ENCODE measurements at places on chromosomes 11 and 22.

GRCh38 chr22:22759889-22760546 is 115.6 kb downstream of the GGTLC2 start:
- no peak for DNase-seq

- DNase-seq, result no peak
Measured at GRCh38 chr11:102204174-102204573, 93.9 kb downstream of the YAP1 start.

GRCh38 chr11:67268081-67268961 is 2.0 kb downstream of the GRK2 start:
- DNase-seq, result peak; percentile 75

DNA sequence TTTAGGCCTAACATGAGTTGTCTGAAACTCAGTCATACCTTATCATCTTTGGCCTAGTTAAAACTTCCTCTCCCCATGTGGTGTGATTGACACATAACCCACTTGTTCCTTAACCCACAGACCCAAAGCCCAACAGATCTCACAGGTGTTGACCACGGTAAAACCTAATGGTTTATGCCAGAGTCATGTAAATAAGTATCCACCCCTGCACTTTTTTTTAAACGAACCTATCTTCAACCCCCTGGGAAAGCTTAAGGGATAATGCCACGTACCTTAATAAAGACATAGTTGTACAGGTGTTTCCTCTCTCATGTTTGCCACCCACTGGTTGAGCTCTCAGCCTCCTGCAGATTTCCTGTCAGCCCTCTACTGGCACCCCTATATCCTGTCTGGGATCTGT is 709.3 kb upstream of the CCDC179 start:
- DNase-seq, result no peak

DNA sequence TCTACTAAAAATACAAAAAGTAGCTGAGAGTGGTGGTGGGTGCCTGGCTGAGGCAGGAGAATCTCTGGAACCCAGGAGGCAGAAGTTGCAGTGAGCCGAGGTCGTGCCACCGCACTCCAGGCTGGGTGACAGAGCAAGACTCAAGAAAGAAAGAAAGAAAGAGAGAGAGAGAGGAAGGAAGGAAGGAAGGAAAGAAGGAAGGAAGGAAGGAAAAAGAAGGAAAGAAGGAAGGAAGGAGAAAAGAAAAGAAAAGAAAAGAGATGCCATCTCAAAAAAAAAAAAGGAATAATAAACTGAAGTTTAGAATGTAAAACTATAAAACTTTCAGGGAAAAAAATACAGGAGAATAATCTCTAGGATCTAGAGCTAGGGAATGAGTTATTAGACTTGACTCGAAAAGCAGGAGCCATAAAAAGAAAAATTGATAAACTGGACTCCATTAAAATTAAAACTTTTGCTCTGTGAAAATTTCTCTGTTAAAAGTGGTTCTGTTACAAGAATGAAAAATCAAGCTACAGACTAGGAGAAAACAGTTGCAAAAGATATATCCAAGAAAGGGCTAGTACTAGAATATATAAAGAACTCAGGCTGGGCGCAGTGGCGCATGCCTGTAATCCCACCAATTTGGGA is 13.4 kb upstream of the SEPTIN5 start:
- no peak for DNase-seq

DNA sequence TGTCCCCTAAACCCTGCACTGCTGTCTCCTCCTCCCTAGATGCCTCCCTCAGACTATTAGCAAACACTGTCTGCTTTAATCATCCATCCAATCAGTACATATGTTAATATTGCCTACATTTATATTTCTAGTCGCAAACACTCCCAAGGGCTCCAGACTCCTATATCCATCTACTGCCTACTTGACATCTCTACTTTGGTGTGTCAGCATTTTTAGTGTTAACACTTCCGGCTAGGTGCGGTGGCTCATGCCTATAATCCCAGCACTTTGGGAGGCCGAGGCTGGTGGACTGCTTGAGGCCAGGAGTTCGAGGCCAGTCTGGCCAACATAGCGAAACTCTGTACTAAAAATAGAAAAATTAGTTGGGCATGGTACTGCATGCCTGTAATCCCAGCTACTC is 5.5 kb upstream of the THOC5 start:
- no peak for DNase-seq

DNA sequence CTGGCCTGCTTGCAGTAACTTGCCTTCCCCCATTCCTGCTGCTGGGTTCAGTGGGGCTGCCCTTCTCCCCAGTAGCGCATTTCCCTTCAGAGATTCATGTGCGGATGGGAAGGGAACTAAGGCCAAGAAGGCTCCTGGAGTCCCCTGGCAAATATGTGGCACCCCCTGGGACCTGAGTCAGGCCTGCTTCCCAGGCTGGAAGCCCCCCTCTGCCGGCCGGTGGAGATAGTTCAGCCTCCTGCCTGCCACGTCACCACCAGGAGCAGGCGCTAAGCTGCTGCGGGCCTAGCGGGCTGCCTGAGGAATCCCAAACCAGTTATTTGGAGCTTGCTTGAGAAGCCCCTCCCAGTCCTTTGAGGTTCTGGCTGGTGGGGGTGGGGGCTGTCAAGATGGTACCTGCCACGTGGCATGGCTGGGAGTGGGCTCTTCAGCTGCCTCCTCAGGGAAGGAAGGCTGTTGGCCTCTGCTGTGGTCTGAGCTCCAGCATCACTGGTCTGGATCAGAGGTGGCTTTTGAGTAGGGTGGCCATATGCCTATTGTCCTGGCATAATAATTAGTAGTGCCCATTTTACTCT is 2.0 kb downstream of the SERPINH1 start:
- DNase-seq, result no peak

- DNase-seq, result no peak
Measured at GRCh38 chr11:87545858-87546257, 508.1 kb downstream of the TMEM135 start.

GRCh38 chr11:131412061-131412460 is 41.6 kb downstream of the NTM start:
- DNase-seq, result no peak

DNA sequence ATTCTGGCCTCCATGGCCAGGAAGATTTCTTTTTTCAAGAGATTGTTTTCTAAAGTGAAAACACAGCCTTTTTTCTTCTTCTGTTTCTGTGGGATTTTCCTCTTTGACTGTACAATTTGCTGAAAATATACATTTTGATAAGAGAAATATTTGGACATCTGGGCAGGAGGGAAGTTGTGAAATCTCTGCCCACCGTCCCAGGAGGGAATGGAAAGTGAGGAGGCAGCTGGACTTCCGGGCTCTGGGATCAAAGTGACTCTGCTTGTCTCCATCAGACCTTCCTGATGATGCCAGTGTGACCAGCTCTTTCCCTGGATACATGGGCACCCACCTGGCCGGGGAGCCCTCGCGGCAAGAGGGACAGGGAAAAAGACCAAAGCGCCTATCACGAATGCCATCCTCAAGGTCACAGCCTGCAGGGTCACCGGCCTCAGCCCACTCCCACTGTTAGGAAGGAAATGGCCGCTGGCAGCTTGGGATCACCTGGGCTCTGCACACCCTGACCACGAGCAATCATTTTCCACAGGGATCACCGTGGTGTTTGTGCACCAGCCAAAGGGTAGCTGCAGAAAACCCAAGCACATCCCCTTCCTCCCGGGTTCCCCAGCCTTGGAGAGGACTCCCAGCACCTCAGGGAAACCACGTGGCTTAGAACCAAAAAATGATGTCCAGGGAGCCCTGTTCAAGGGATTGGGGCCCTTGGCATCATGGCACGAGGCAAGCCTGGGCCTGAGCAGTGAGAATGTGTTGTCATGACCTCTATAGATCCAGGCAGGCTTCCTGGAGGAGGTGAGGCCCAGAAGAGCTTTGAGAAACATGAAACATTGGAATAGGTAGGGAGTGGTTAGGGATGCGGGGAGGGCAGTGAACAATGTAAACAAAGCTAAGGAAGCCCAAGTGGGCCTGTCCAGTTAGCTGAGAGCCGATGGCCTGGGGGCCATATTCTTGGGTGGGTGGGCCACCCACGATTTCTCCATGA is 29.1 kb upstream of the CCND1 start:
- no peak for DNase-seq

DNA sequence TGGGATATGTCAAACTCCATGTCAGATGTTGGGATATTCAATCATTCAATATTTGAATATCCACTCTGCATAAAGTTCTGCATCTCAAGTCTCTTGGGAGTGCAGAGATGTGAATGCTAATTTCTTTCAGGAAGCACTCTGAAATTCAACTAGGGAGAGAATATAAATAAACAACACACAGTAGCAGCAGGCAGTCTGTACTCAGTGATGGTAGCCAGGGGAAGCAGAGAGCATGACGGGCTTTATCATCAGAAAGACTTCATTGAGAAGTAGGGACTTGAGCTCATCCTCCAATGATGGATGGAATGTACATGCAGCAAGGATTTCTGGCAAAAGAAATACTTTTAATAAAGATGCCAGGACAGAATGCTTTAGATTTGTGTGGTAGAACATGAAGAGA is 9.8 kb upstream of the TEAD1 start:
- DNase-seq, result no peak

DNA sequence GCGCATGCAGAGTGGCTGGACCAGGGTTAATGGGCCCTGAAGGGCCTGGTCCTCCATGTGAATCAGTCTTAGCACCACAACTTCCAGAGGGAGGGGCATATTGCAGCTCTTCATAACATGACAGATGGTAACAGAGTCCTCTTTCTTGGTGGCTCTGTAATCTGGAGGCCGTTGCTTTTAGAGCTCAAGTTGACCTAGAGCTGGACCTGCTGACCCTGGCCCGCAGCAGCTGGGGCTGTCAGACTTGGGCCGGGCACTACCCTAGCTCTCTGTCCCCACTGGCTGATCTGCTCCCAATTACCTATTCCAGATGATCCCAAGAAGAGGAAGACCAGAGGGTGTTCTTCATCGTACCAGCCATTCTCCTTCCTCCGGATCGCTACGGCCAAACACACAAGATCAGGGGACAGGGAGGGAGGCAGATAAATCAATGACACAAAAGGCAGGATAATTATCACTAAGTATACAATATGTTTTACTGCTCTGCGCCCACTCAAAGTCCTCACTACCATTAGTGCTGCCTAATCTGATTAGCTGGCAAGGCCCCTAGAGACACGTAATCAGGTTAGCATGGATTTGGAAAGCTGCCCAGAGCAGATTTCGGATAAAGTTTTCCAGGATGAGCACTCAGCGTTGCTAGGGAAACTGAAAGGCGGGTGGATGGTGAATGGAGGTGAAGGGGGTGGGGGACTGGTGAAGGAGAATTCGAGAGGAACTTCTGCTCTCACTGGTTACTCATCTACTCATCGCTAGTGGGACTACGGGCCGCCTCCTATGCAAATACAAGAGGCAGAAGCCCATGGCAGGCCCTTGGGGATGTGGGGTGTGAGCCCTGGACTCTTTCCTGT is 64.5 kb upstream of the PHOX2A start:
- DNase-seq, result no peak

Data from CD4-positive, alpha-beta T cell treated with Interleukin-6 for 4 hours (primary cell).